ENCODE measurements at places on chromosomes 16 and 17. TPM values are rescaled to one million over a fixed set of nuclear protein-coding genes. Genes with fewer than 3 reads are reported as not detected.

The PITPNM3 gene
- polyA plus RNA-seq = 2.4 TPM

The MMP15 gene
- polyA plus RNA-seq = 24.0 TPM

The CD300LB gene
- not detected for polyA plus RNA-seq

The DHRS7C gene
- not detected for polyA plus RNA-seq

The PERCC1 gene
- not detected for polyA plus RNA-seq

The PIMREG gene
- polyA plus RNA-seq = 2.1 TPM

The TMEM106A gene
- 1.8 TPM for polyA plus RNA-seq

The CES1 gene
- 4.8 TPM for polyA plus RNA-seq

The RHOT1 gene
- polyA plus RNA-seq = 41.5 TPM

The GNGT2 gene
- 2.9 TPM for polyA plus RNA-seq

The LPO gene
- polyA plus RNA-seq = not detected

The SDR42E1 gene
- 1.8 TPM for polyA plus RNA-seq

The GNAO1 gene
- 2.3 TPM for polyA plus RNA-seq

The OTOP2 gene
- not detected for polyA plus RNA-seq

The KREMEN2 gene
- polyA plus RNA-seq = not detected

The PIRT gene
- not detected for polyA plus RNA-seq

The TEX14 gene
- 0.03 TPM for polyA plus RNA-seq

The KRTAP4-4 gene
- polyA plus RNA-seq = not detected

The CTRB2 gene
- polyA plus RNA-seq = 26.6 TPM

The IGF2BP1 gene
- not detected for polyA plus RNA-seq

The SARM1 gene
- polyA plus RNA-seq = 6.9 TPM

The ABCA8 gene
- polyA plus RNA-seq = 6.2 TPM

The CLEC18C gene
- not detected for polyA plus RNA-seq

The TBC1D3K gene
- polyA plus RNA-seq = not detected

The AOC2 gene
- polyA plus RNA-seq = 0.50 TPM

The NOD2 gene
- 0.61 TPM for polyA plus RNA-seq

The RNF112 gene
- polyA plus RNA-seq = 5.0 TPM

The NMRAL1 gene
- 67.7 TPM for polyA plus RNA-seq

The SSTR5 gene
- polyA plus RNA-seq = not detected

The LITAFD gene
- not detected for polyA plus RNA-seq

The KRTAP2-3 gene
- polyA plus RNA-seq = not detected

The ICAM2 gene
- polyA plus RNA-seq = 15.4 TPM

The BICDL2 gene
- 26.0 TPM for polyA plus RNA-seq

The HOXB9 gene
- not detected for polyA plus RNA-seq

The FBRS gene
- polyA plus RNA-seq = 24.0 TPM

The PDIA2 gene
- polyA plus RNA-seq = 584 TPM

The AANAT gene
- polyA plus RNA-seq = not detected

The AATK gene
- polyA plus RNA-seq = 3.1 TPM

The CACNA1G gene
- polyA plus RNA-seq = 0.06 TPM

The TRIM25 gene
- 11.7 TPM for polyA plus RNA-seq

The ADAP2 gene
- polyA plus RNA-seq = 6.1 TPM

The GRAPL gene
- polyA plus RNA-seq = 0.58 TPM

The PRKCB gene
- polyA plus RNA-seq = 1.2 TPM

The PPL gene
- 5.8 TPM for polyA plus RNA-seq

The CHST6 gene
- polyA plus RNA-seq = not detected

The RAMP2 gene
- 8.6 TPM for polyA plus RNA-seq

The CNGB1 gene
- polyA plus RNA-seq = 0.08 TPM

The TNFRSF13B gene
- 0.25 TPM for polyA plus RNA-seq

The HIGD1B gene
- 2.1 TPM for polyA plus RNA-seq

The CHST5 gene
- not detected for polyA plus RNA-seq

The HS3ST3B1 gene
- 0.81 TPM for polyA plus RNA-seq

The SMIM36 gene
- polyA plus RNA-seq = not detected

The CDK12 gene
- polyA plus RNA-seq = 5.2 TPM

The WNT9B gene
- not detected for polyA plus RNA-seq

The MPV17L gene
- polyA plus RNA-seq = 3.1 TPM

The THAP11 gene
- polyA plus RNA-seq = 15.8 TPM

All from stomach (tissue), 19 donors.